RPMI8226 (cell line): ENCODE measurements at places on chromosomes 6 and 20.

GRCh38 chr6:135647521-135647920, 150.0 kb upstream of the AHI1 start:
- no peak for DNase-seq

GRCh38 chr20:57601211-57601570, 19.0 kb downstream of the ZBP1 start:
- no peak for DNase-seq

GRCh38 chr6:106799031-106799894, 169.9 kb downstream of the QRSL1 start:
- no peak for DNase-seq

DNA sequence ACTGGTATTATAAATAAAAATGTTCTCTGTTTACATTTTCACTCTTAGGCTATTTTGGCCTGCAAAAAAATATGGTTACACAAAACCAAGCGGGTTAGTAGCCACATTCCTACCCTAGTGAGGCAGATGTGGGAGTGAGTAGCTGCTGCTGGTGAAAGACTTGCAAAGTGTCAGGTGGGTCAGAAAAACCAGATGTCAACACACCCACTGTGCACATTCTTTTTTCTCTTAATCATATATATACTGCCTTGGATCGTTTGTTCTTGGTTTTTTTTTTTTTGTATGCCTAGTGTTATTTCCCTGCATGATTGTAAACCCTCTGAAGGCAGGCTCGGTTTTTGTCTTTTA, 68.0 kb upstream of the TFB1M start:
- DNase-seq: no peak

DNA sequence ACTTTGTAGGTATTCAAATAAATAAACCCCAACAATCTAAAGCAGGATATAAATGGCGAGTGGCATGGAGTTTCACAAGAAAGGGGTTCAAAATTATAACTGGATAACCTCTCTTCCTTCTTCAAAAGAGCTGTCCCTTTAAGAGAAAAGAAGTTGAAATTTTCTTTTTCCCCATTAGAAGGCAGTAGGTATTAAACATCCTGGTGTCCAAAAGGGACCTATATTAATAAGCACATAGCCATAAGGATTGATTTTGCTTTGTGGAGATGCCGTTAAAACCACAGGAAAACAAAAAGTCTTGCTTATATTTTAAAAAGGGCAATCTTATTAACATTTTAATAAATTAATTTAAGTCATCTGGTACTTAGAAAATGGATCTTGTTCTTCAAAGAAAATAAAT, 76.5 kb downstream of the LYRM4 start:
- no peak for DNase-seq

GRCh38 chr6:118693562-118693961, 42.2 kb upstream of the CEP85L start:
- DNase-seq: no peak

- no peak for DNase-seq
Observed at GRCh38 chr6:127219869-127220268, 46.8 kb upstream of the RNF146 start.
